ENCODE measurements at places on chromosomes 11 and 22. TPM values are rescaled to one million over a fixed set of nuclear protein-coding genes. Genes with fewer than 3 reads are reported as not detected.

Gene TRIM44
- 80.8 TPM for polyA plus RNA-seq

Gene MUC5AC
- not detected for polyA plus RNA-seq

Gene B4GALNT4
- 87.5 TPM for polyA plus RNA-seq

- no peak for DNase-seq
These were observed 1.9 kb downstream of the CD151 start for GRCh38 chr11:834371-835316.

DNA sequence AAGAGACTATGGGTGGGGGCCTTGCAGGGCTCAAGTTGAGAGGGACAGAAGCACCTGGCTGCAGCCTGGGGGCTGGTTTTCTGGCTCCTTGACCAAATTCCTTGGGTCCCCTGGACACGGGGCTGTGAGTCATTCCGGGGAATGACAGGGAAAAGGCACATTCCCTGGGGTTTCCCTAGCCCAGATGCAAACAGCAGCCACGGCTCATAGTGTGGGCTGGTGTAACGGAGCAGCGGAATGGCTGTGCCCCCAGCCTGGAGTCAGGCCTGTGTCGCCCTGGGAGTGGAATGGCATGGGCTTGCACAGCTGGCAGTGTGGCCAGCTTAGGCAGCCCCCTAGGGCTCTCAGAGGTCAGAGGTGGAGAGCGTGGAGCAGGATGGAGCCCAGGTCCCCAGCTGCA is 77.6 kb upstream of the KCNQ1OT1 start:
- no peak for DNase-seq

Measured in left renal cortex interstitium (tissue), 4 donors.